Thyroid gland (tissue), 4 donors: ENCODE measurements at places on chromosomes 1 and 21. TPM values are rescaled to one million over a fixed set of nuclear protein-coding genes. Genes with fewer than 3 reads are reported as not detected.
A peak's percentile ranks its signal among the peaks of the same experiment; 100 is the strongest.

The CR1 gene
- total RNA-seq, result 0.49 TPM

- H3K4me3 ChIP-seq, result no peak overlapping the region
- H3K36me3 ChIP-seq, result no peaks in the 10 kb centered on the region
- H3K27ac ChIP-seq, result peak overlapping the region; percentile 65
- H3K4me1 ChIP-seq, result peaks cover 62% of the 10 kb centered on the region
- DNase-seq, result no peak
Measured at GRCh38 chr1:12148958-12149790, 17.6 kb upstream of the TNFRSF1B start.

DNA sequence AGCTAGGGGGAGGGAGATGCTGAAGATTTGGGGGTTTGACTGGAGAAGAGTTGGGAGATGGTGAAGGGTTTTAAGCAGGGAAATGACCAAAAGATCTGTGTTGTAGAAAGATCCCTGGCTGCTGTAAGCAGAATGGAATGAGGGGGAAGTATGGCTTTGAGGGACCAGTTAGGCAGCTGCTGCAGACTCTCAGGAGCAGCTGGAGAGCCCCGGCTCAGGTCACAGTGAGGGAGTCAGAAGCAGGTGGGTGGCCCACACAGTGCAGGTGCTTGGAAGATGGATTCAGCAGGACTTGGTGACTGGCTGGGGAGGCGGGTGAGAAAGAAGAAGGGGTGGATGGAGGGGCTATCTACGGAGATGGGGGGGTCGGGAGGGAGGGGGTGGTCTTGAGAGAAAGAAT is 35.7 kb downstream of the EDN2 start:
- peaks cover 9% of the 10 kb centered on the region for H3K4me1 ChIP-seq
- no peak overlapping the region for H3K27ac ChIP-seq
- no peak overlapping the region for H3K4me3 ChIP-seq
- H3K36me3 ChIP-seq, result no peaks in the 10 kb centered on the region
- no peak for DNase-seq

The NEGR1 gene
- 8.1 TPM for total RNA-seq

DNA sequence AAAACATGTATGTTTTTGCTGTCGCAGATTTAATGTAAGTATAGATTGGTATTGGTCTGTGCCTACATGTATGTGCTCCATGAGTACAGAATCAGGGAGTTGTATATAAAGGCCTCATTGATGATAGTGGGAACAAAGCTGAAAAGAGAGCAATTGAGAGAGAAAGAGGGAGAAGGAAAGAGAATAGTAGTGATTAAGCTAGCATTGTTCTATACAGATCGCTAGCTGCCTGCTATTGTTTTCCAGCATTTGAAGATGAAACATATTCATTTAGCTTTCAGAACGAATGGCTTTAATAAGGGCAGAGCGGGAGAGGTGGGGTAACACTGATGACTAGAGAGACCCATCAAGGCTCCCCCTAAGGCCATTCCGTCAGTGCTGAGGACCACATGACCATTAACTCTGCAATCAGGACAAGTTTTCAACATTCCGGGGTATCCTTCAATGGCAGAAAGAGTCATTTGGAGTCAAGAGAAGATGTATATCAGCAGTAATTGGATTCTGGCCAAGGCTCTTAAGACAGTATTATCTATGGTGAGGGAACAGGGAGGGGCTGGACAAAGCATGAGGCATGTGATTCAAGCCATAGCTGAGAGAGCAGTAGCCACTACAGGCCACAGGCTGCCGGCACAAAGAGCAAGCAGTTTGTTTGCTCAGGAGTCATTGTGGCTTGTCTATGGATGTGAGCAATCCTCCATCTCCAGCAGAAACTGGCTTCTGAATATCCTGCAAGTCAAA is 176.5 kb downstream of the PBX1 start:
- H3K4me1 ChIP-seq, result no peaks in the 10 kb centered on the region
- H3K4me3 ChIP-seq, result no peak overlapping the region
- DNase-seq, result no peak
- no peaks in the 10 kb centered on the region for H3K36me3 ChIP-seq
- no peak overlapping the region for H3K27ac ChIP-seq

DNA sequence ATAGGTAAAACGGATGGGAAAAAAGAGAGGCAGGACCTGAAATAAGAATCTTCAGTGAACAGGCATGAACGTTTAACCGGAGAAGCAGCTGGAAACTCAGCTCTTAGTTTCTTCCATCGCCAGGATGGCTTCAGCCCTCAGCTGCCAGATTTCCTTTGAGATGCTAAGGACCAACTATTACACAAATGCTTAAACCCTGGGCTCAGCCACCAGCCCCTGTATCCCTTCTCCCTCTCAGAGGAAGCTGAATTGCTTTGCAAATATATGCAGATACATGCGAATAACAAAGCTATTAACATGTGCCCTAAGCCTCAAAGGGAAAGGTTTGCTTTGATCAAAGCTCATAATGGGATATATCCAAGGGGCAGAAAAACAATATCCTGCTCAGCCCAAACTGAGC is 515.1 kb downstream of the OMA1 start:
- no peak for DNase-seq
- no peaks in the 10 kb centered on the region for H3K27me3 ChIP-seq
- no peak overlapping the region for H3K4me3 ChIP-seq

- no peak for DNase-seq
- H3K4me3 ChIP-seq, result no peak overlapping the region
- H3K27me3 ChIP-seq, result no peaks in the 10 kb centered on the region
- no peak overlapping the region for H3K27ac ChIP-seq
- H3K4me1 ChIP-seq, result no peaks in the 10 kb centered on the region
Measured at GRCh38 chr1:95380909-95381308, 146.9 kb downstream of the RWDD3 start.

GRCh38 chr1:6243053-6243834 is 735 bp upstream of the HES3 start:
- no peaks in the 10 kb centered on the region for H3K36me3 ChIP-seq
- no peak overlapping the region for H3K4me3 ChIP-seq
- H3K27ac ChIP-seq, result no peak overlapping the region
- peaks cover 25% of the 10 kb centered on the region for H3K4me1 ChIP-seq
- no peak for DNase-seq

DNA sequence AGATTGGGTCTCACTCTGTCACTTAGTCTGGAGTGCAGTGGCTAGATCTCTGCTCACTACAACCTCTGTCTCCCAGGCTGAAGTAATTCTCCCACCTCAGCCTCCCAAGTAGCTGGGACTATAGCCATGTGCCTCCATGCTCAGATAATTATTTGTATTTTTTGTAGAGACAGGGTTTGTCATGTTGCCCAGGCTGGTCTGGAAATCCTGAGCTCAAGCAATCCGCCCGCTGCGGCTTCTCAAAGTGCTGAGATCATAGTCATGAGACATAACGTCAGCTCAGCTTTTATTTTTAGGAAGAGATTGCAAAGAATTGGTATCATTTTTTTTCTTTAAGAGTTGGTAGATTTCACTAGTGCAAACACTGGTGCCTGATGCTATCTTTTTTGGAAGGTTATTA is 244.9 kb downstream of the DSCAM start:
- no peak overlapping the region for H3K27ac ChIP-seq
- no peaks in the 10 kb centered on the region for H3K36me3 ChIP-seq
- H3K27me3 ChIP-seq, result no peaks in the 10 kb centered on the region
- no peaks in the 10 kb centered on the region for H3K4me1 ChIP-seq
- H3K4me3 ChIP-seq, result no peak overlapping the region

GRCh38 chr1:235018161-235018560 is 110.5 kb downstream of the TOMM20 start:
- peaks cover 4% of the 10 kb centered on the region for H3K4me1 ChIP-seq
- no peaks in the 10 kb centered on the region for H3K36me3 ChIP-seq
- no peaks in the 10 kb centered on the region for H3K27me3 ChIP-seq
- H3K27ac ChIP-seq, result no peak overlapping the region

The GBP1 gene
- total RNA-seq, result 25.3 TPM

- no peak overlapping the region for H3K27ac ChIP-seq
- peaks cover 11% of the 10 kb centered on the region for H3K4me1 ChIP-seq
- no peaks in the 10 kb centered on the region for H3K36me3 ChIP-seq
- no peak for DNase-seq
- no peak overlapping the region for H3K4me3 ChIP-seq
- no peaks in the 10 kb centered on the region for H3K27me3 ChIP-seq
Measured at GRCh38 chr1:20632386-20632785, 872 bp upstream of the PINK1 start.

The OR2T3 gene
- total RNA-seq, result not detected

- no peaks in the 10 kb centered on the region for H3K36me3 ChIP-seq
- H3K27me3 ChIP-seq, result no peaks in the 10 kb centered on the region
- DNase-seq, result no peak
Measured at GRCh38 chr1:174136714-174137113, 22.6 kb upstream of the RABGAP1L start.

The FMOD gene
- 113 TPM for total RNA-seq

- DNase-seq, result peak; percentile 78
- H3K27ac ChIP-seq, result no peak overlapping the region
- H3K27me3 ChIP-seq, result no peaks in the 10 kb centered on the region
- no peaks in the 10 kb centered on the region for H3K4me1 ChIP-seq
- H3K36me3 ChIP-seq, result peaks cover 20% of the 10 kb centered on the region
- no peak overlapping the region for H3K4me3 ChIP-seq
Measured at GRCh38 chr1:3821004-3821403, 24.7 kb upstream of the LRRC47 start.

The LYPLA2 gene
- total RNA-seq, result 53.1 TPM

GRCh38 chr1:1000357-1001056 is 610 bp upstream of the HES4 start:
- peaks cover 44% of the 10 kb centered on the region for H3K4me1 ChIP-seq
- peak overlapping the region; percentile 38 for H3K4me3 ChIP-seq
- peak; percentile 63 for DNase-seq

GRCh38 chr1:234093741-234094140 is 189.3 kb downstream of the SLC35F3 start:
- H3K4me1 ChIP-seq, result peaks cover 13% of the 10 kb centered on the region
- H3K27me3 ChIP-seq, result no peaks in the 10 kb centered on the region
- no peak for DNase-seq
- no peak overlapping the region for H3K4me3 ChIP-seq
- H3K36me3 ChIP-seq, result no peaks in the 10 kb centered on the region

- no peaks in the 10 kb centered on the region for H3K27me3 ChIP-seq
- peaks cover 16% of the 10 kb centered on the region for H3K4me1 ChIP-seq
- DNase-seq, result peak; percentile 8
- no peaks in the 10 kb centered on the region for H3K36me3 ChIP-seq
- H3K4me3 ChIP-seq, result no peak overlapping the region
Measured at GRCh38 chr1:228366866-228367741, 39.5 kb downstream of the TRIM11 start.

The COL8A2 gene
- 10.2 TPM for total RNA-seq

- H3K27ac ChIP-seq, result no peak overlapping the region
- H3K36me3 ChIP-seq, result no peaks in the 10 kb centered on the region
- no peaks in the 10 kb centered on the region for H3K4me1 ChIP-seq
- no peak for DNase-seq
Measured at GRCh38 chr21:36437745-36438128, 42.2 kb downstream of the CLDN14 start.

GRCh38 chr21:26443867-26444266 is 129.2 kb downstream of the CYYR1 start:
- no peak overlapping the region for H3K4me3 ChIP-seq
- no peak overlapping the region for H3K27ac ChIP-seq
- H3K36me3 ChIP-seq, result no peaks in the 10 kb centered on the region
- DNase-seq, result no peak

DNA sequence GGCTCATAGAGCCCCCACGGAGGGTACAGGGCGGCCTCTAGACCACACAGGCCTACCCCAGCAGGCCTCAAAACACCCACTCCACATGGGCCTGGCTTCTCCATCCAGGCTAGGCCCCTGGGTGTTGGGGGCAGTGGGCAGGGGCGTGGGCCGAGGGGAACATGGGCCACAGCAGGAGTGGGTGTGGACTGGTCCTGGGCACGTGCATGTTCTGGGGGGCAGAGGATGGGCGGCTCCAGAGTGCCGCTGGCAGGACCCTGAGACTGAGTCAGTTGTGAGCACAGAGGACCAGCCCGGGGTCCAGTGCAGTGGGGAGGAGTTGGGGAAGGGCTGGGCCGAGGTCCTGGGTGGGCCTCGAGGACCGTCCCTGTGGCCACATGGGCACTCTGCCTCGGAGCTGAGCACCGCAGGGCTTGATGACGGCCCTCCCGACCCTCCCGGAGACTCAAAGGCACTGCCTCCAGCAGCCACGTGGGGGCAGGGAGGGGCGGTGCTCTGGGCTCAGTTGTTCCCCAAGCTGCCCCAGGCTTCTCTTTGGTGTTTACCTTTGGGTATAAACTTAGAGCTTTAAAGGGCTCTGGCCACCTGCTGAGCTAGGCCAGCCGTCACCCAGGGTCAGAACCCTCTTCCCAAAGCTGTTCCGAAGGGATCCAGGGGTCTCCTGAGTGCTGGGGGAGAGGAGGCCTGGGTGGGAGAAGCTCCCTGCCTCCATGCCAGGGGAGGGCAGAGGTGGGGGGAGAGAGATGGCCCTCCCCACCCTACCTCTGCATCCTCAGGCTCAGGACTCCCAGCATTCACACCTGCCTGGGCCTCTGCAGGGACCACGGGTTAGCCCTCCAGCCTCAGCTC is 79.9 kb downstream of the MORN1 start:
- DNase-seq, result peak; percentile 73
- H3K4me3 ChIP-seq, result no peak overlapping the region
- peak overlapping the region; percentile 73 for H3K27ac ChIP-seq
- H3K36me3 ChIP-seq, result peaks cover 27% of the 10 kb centered on the region
- peaks cover 56% of the 10 kb centered on the region for H3K4me1 ChIP-seq

- H3K36me3 ChIP-seq, result no peaks in the 10 kb centered on the region
- no peak overlapping the region for H3K27ac ChIP-seq
- no peaks in the 10 kb centered on the region for H3K4me1 ChIP-seq
- DNase-seq, result no peak
Measured at GRCh38 chr1:44101328-44101727, 17.3 kb upstream of the KLF17 start.

DNA sequence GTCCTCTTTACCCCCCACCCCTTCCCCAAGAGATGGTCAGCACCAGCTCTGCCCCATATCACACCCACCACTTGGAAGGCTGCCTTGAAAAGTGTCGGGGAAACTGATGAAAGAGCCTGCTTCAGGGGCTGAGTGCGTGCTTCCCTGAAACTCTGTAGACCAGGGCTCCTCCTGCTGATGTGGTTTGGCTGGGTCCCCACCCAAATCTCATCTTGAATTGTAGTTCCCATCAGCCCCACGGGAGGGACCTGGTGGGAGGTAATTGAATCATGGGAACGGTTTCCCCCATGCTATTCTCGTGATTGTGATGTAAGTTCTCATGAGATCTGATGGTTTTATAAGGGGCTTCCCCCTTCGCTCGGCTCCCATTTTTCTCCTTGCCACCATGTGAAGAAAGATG is 36.4 kb downstream of the UBIAD1 start:
- no peaks in the 10 kb centered on the region for H3K27me3 ChIP-seq
- no peak for DNase-seq
- H3K36me3 ChIP-seq, result no peaks in the 10 kb centered on the region
- H3K4me3 ChIP-seq, result no peak overlapping the region
- H3K27ac ChIP-seq, result no peak overlapping the region

DNA sequence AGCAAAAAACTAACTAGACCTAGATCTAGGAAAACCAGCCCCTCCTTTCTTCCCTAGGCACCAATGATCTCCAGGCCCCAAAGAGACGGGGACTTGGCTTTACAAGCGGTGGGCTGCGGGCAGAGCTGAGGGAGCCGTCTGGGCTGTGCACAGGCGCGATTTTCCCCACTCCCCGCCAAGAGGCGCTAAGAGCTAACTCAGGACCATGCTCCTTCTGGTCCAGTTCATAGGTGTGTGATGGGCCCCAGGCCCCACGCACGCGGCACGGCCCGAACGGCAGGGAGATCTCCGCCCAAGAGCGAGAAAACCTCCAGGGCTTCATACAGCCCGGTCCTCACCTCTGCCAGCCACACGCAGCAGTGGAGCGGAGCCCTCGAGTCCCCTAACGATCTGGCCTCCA is 7.5 kb upstream of the GPR153 start:
- H3K27ac ChIP-seq, result no peak overlapping the region
- H3K4me1 ChIP-seq, result no peaks in the 10 kb centered on the region
- no peaks in the 10 kb centered on the region for H3K36me3 ChIP-seq
